ENCODE measurements at places on chromosomes 4 and X. TPM values are rescaled to one million over a fixed set of nuclear protein-coding genes. Genes with fewer than 3 reads are reported as not detected.

GRCh38 chr4:139015269-139015947 is at the start of gene NOCT:
NOCT (plus strand) TSS chr4:139015781; CDS start chr4:139015982, 201 bp downstream.
- no peaks in the 10 kb centered on the region for H3K36me3 ChIP-seq
- peak within 1 kb of the TSS; percentile 96 for H3K27ac ChIP-seq
- no peaks in the 10 kb centered on the region for H3K27me3 ChIP-seq
- no peaks in the 10 kb centered on the region for H3K4me1 ChIP-seq
- peak; percentile 57 for DNase-seq

- DNase-seq, result no peak
- H3K36me3 ChIP-seq, result no peaks in the 10 kb centered on the region
- no peaks in the 10 kb centered on the region for H3K27me3 ChIP-seq
- no peak overlapping the region for H3K27ac ChIP-seq
These were observed 468.5 kb upstream of the FTHL17 start for GRCh38 chrX:31540313-31540712.

DNA sequence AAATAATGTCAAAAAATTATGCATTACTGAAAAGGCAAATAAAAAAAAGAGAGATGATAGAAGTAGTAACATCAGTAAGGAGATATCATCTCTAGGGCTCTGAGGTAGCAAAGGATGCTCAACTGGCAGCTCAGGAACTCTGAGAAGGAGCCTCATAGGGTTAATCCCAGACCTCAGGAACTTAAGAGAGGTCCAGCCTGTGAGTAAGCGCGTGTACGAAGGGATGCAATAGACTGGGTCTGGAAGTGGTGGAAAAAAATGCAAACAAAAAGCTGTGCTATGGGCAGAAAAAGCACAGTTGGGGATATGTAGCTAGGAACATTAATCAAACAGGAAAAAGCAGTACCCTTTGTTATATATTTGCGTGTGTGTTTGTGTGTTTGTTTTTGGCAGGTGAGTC is 282.0 kb downstream of the GALNTL6 start:
- H3K27ac ChIP-seq, result no peak overlapping the region
- no peak overlapping the region for H3K4me3 ChIP-seq
- H3K27me3 ChIP-seq, result no peaks in the 10 kb centered on the region
- DNase-seq, result no peak

DNA sequence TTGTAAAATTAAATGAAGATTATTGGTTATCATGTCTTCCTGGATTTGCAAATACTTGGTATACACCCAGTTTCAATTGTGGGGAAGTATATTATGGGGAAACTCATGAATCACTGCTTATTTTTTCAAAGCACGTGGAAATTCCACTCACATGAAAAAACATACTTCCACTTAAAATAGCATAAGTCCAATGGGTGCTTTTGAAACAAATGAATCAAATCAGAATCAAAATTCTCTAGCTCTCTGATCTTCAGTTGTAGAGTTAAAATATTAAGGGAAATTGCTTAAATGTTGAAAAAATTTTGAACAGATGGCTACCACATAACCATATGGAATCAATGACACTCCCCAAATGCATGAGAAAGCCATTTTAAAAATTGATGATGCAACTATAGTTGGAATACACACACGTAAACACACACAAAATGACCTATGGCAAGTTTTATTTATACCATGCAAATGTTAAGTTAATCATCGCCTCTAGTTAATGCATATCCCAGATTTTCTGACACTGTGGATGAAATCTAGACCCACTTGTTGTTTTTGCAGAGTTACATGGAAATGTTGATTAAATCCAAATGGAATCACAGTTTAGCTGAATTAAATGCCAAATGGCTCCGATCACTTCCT is 93.2 kb downstream of the ARSF start:
- no peak overlapping the region for H3K27ac ChIP-seq
- H3K4me1 ChIP-seq, result no peaks in the 10 kb centered on the region
- DNase-seq, result no peak
- H3K4me3 ChIP-seq, result no peak overlapping the region
- no peaks in the 10 kb centered on the region for H3K27me3 ChIP-seq

Gene OCRL
- 27.9 TPM for total RNA-seq

Gene JCHAIN
- 7.9 TPM for total RNA-seq

All from thoracic aorta (tissue), 2 donors.